RCC 7860 (cell line): ENCODE measurements at places on chromosomes 1 and 21.

GRCh38 chr1:248421384-248421783 lies 18.5 kb downstream of the OR2T1 start:
- DNase-seq: no peak

GRCh38 chr1:41455479-41456332 lies 28.8 kb downstream of the EDN2 start:
- DNase-seq: peak; percentile 71

DNA sequence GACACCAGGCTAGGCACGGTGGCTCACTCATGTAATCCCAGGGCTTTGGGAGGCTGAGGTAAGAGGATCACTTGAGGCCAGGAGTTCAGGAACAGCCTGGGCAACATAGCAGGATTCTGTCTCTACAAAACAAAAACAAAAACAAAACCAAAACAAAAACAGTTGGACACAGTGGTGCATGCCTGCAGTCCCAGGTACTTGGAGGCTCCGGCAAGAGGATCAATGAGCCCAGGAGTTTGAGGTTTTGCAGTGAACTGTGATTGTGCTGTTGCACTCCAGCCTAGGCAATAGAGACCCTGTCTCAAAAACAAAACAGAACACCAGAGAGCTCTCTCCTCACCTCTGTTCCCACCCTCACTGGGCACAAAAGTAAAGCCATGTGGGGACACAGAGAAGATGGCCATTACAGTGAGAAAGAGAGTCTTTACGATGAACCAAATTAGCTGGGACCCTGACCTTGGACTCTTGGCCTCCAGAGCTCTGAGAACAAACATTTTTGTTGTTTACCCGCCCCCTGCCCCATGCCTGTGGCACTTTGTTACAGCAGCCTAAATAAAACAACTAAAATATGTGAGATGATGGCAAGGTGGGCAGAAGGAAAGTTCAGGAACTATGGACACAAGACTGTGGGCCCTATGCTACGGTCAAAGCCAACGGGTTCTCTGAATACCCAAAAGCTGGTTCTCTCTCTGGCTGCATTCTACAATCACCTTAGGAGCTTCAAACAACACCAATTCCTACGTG lies 9.8 kb downstream of the NADK start:
- no peak for DNase-seq

GRCh38 chr1:15330028-15330427 lies 79.7 kb upstream of the EFHD2 start:
- DNase-seq: no peak

GRCh38 chr1:36111151-36111550 lies 13.9 kb downstream of the COL8A2 start:
- DNase-seq: no peak
